Stimulated activated CD4-positive, alpha-beta T cell treated with anti-CD3 and anti-CD28 coated beads, Interleukin-15, amount 100 ng/mL, for 1 hour (primary cell): ENCODE measurements at places on chromosomes 1 and 21.

GRCh38 chr1:110928191-110928590 is 35.5 kb downstream of the LRIF1 start:
- no peak for DNase-seq

DNA sequence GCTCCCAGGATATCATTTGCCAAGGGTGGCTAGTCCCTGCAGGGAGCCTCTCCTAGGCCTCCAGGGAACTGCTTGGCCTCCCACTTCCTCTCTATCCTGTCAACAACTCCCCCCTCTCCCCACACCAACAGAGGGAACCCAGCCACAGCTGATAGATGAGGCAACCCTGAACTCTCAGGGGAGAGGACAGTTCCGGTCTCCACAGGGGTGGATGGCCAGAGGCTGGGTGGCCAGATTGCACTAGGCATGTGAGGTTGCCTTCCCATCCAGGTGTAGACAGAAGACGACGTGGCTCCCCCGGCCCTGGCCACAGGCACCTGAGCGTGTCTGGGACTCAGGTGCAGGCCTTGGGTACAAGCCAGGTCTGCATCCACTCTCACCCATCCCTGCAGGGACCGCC is 53.3 kb downstream of the TOR1AIP2 start:
- DNase-seq: no peak

- no peak for DNase-seq
Measured at GRCh38 chr1:151371370-151372057, 991 bp downstream of the SELENBP1 start.

- no peak for DNase-seq
Measured at GRCh38 chr21:45087022-45087823, 12.8 kb downstream of the ADARB1 start.

DNA sequence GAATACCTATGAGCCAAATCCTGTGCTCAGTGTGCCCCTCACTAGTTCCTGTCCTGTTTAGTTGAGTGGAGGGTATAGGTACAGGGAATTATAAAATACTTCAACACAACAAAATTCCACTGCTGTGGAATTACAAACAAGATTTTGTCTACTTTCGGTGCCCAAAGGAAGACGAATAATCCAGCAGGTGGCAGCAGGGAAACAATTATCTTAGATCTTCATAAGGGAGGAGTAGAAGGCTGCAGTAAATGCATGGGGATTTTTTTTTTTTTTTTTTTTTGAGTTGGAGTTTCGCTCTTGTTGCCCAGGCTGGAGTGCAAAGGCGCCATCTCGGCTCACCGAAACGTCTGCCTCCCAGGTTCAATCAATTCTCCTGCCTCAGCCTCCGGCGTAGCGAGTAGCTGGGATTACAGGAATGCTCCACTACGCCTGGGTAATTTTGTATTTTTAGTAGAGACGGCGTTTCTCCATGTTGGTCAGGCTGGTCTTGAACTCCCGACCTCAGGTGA is 2.0 kb upstream of the PIP5K1A start:
- no peak for DNase-seq
